HuH-7 (cell line): ENCODE measurements at places on chromosomes 5 and 9.

- no peak for DNase-seq
Observed at GRCh38 chr5:177233206-177233605, 70.3 kb downstream of the RAB24 start.

DNA sequence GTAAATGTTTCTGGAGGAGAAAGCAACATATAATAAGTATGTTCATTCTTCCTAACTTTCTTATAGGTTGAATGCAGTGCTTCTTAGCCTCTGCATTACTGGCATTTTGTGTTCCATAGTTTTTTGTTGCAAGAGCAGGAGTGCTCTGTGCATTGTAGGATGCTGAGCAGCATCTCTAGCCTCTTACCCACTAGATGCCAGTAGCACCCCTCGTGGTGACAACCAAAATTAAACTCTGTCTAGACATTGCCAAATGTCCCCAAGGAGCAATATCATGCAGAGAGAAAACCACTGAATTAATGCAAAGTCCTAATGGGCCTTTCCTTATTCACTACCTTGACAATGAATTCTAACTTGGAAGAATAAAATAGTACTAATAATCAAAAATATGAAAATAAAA, 147.0 kb downstream of the GLIS3 start:
- DNase-seq = no peak

GRCh38 chr5:34501016-34501415, 155.1 kb upstream of the RAI14 start:
- no peak for DNase-seq

DNA sequence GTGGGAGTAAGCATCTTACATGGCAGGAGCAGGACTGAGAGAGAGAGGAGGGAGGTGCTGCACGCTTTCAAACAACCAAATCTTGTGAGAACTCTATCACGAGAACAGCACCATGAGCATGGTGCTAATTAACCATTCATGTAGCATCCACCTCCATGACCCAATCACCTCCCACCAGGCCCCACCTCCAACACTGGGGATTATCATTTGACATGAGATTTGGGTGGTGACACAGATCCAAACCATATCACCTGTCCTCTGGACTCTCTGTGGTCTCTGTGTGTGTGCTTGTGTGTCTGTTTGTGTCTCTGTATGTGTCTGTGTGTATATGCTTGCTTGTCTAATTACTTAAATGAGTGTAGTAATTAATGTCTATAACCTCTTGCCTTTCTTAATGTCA, 31.1 kb downstream of the SEC61B start:
- no peak for DNase-seq

- no peak for DNase-seq
Observed at GRCh38 chr5:53397845-53398244, 82.6 kb upstream of the FST start.

DNA sequence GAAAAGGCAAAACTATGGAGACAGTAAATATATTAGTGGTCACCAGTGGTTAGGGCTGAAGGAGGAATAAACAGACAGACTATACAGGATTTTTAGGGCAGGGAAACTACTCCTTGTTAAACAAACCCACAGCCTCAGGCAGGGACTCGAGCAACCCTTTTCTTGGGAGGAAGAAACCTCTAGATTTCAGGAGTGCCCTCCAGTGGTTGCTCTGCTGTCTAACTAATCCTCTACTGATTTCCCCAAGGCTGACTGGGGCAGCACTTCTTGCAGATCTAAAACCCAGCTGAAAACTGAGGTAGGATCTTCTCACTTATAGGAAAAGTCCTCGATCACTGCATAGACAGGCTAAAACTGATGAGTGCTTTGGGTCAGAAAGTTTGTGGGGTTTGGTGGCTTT, 176.8 kb downstream of the ISOC1 start:
- peak; percentile 4 for DNase-seq

DNA sequence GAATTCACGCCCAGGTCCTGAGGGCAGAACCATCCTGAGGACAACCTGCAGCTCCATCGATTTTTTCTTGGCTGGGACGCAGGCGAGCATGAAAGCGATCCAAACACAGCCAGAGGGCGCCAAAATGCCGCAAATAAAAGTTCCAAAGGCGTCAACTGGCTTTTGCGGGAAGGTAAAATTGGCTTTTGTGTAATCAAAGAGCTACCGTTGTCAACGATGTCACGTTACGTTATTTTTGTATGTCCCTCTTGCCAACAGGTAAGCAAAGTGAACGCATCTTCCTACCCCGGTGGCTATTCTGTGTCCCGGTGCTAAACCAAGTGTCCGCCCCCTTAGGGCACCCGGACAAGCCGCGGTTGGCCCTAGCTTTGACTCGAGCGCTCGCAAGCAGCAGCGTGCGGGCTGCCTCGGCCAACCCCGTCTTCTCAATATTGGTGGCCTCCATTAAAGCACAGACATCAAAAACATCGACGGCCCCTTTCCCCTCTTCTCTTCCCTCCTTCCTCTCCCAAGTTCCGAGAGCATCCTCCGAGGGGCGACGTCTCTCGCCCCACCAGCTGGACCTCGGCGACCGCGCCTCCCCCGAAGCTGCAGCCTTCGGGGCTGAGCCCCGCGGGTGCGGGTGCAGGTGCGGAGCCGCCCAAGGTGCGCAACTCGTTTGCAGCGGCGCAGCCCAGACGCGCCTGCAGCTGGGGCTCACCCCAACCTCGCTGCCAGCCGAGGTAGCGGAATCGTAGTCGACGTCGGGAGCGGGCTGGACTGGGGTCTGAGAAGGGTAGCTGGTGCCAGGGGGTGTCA, 1.1 kb upstream of the BASP1 start:
- DNase-seq = peak; percentile 61

- DNase-seq = no peak
Observed at GRCh38 chr5:113382731-113383130, 52.1 kb downstream of the TSSK1B start.

DNA sequence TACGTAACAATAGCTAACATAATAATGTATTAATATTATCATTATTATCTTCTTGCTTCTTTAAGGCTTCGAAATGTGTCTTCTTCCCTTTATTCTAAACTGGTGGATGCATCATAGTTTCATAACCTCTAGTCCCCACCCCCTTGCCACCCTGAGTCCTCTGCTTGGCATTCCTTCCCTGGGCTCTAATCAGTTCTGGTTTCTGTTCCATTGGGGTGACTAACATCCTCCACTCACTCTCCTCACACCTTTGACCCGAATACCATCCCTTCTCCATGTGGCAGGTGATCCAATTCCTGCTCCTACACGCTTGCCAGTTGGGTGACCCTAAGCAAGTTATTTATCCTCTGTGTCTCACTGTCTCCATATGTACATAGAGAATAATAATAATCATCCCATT, 286.1 kb downstream of the TRPM3 start:
- DNase-seq = no peak

DNA sequence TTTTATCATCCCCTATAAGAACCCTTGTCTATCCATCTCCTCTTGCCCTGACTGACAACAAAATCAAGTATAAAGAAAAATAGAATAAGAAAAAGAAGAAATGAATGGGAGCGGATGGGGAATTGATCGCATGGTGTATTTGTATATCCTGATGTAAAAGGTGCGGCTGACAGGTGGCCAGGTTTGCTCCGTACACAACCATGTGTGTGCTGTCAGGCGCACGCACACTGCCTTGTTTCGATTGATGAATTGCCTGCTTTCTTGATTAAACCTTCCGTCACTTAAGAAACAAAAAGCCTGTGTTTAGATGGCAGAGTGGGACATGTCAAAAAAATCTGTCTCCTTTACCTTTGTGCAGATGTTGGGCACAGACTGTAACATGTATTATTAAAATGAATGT, 102.6 kb downstream of the MVB12B start:
- DNase-seq = no peak

DNA sequence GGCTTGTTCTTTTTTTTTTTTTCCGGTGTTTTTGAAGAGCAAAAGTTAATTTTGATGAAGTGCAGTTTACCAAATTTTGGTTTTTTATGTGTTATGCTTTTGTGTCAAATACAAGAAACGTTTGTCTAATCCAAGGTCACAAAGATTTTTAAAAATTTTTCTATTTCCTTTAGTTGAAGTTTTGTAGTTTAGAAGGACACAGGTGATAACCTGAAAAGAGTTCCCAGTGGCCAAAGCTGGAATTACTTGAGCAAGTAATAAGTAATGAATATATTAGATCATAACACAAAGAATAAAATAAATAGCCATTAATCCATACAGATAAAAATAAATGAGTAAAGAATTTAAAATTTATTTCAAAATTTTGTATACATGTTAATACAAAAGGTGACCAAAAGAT, 71.5 kb downstream of the FCHO2 start:
- DNase-seq = no peak

DNA sequence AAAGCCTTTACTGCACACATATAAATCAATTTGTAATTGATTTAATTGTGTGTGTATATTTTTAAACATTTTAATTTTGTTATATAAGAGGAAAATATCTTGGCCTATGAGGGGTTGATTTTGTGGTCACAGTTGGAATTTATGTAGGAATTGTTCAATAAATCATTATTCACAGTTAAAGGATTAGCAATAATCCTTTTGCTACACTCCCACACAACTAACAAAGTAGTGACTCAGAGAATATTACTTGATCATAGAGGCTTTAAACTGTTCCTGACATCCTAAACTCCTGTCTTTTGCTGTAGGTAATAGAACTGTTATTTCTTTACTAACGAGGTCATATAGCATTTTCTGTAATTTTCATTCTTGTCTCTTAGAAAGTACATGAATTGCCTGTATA, 95.5 kb downstream of the ZCCHC7 start:
- no peak for DNase-seq

GRCh38 chr9:86994231-86994630, 46.9 kb upstream of the GAS1 start:
- DNase-seq = no peak

DNA sequence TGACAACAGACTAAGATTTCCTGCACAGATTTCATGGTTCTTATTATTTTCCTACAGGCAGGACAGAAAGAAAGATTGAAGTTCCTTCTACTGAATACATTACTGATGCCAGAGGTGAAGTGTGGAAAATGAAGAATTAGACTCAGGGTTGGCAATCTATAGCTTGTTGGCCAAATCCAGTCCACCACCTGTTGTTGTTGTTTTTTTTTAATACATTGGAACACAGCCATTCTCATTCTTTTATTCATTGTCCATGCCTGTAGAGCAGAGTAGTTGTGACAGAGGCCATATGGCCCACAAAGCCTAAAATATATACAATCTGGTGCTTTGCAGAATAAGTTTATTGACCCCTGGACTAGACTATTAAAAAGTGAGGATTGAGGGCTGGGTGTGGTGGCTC, 5.8 kb upstream of the PLPPR1 start:
- no peak for DNase-seq

DNA sequence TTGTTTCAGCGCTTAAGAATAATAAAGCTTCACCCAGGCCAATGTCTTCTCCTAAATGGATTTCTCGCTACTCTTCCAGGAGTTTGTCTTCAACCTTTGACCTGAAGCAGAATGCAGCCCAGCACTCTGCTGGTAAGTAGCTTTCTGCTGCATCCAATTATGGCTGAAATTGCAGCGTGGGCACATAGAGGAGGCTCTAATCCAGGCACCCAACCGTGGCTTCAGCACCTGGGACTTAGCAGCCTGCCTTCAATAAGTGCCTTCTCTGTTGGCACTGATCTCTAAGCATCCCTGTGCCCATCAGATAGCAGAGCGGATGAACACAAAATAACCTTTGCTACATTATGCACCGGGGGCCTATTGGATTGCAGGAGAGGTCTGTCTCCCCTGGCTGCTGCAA, 105.2 kb downstream of the TRIM32 start:
- DNase-seq = no peak

GRCh38 chr5:161548487-161549094, 2.1 kb upstream of the GABRB2 start:
- no peak for DNase-seq

DNA sequence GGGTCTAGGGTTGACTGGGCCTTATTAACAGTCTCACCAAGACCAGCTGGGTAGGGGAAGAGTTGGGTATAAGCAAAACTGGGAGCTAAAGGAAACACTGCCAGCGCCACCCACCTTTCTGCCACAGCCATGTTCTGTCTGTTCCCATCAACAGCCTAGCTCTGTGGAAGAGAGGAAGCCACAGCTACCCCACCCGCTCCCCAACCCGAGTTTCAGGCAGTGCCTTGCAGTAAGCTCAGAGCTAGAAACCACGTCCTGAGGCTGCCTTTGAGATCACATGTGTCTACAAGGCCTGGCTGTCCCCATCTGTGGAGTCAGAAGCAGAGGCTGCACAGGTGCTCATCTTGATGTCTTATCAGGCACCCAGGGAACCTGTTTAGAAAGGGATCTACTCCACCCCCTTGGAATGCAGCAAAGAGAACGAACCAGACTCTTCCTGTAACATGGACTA, 15.3 kb downstream of the HNRNPH1 start:
- no peak for DNase-seq

GRCh38 chr5:1743061-1743768, 56.4 kb downstream of the MRPL36 start:
- DNase-seq = no peak

DNA sequence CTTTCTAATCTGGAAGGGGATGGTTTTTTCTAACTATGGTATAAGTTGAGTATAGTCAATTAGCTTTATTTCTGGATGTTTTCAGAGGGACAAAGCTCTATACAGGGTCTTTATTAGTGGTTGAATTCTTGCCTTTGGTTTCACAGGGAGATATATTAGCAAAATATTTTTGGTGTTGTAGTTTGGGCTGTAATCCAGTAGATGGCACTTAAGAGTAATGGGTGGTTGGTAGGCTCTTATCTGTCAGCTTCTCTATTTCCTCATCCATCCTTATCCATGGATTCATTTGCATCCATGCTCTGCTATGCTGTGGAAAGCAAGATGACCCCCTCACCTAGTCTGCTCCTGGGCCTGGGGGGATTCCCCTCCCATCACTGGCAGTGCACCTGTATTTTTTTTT, 363.6 kb upstream of the CYLC2 start:
- no peak for DNase-seq

DNA sequence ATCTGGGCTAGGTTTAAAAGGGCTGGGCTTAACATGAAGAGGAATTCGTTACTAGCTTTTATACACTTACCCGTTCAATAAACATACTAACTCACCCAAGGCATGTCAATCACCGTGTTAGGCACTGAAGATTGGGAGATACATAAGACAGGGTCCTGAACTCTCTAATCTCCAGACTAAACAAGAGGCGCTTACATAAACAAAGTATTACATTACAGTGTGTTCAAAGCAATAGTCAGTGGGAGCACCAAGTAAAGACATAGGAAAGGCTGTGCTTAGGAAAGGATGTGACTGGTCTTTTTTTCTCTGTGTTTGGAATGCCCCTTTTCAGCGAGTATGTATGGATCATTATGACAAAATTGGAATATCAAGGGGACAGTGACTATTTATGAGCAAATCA, 203.6 kb upstream of the ADRA1B start:
- DNase-seq = no peak

DNA sequence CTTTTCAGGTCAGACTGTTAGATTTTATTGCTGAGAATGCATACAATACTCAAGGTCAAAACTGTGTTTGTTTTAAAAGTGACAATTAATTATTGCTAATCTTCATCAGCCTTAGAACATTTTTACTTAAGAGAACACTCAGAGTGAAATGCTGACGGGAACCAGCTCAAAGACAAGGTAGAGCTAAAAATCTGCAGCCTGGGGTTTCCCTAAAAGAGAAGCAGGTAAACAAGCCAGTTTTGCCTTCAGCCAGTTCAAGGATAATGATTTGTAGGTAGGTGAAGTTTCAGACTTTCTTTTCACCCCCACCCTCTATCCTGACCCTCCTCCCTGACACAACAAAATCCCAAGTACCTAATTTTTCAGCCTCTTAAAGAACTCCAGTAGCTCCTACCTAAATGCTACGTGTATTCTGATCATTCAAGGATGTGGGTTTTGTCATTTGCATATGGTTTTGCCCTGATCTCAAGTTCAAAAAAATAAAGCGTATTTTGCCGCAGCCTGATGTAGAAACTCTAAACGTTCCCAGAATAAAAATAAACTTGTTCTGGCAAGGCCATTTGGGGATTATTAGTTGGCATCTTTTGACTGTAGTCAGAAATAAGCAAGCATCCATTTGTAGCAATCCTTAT, 407.2 kb downstream of the EFNA5 start:
- no peak for DNase-seq
